ENCODE measurements at places on chromosomes 4 and X.

- DNase-seq: no peak
These were observed 60.0 kb downstream of the ATP8A1 start for GRCh38 chr4:42596918-42597317.

DNA sequence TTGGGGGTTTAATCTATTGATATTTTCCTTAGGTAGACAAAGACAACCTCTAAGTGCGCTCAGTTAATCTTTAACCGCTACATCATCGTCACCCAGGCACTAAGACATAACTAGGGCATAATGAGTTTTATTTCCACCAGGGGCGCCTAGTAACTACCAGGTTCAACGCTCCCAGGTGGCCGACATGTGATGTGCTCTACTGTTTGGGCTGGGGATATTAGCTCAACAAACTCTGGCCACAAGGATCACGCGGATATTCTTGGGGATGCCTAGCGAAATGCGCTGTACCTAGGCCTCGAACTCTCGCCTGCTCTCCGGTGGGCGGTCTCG lies 915 bp upstream of the RAB33B start:
- peak; percentile 86 for DNase-seq

DNA sequence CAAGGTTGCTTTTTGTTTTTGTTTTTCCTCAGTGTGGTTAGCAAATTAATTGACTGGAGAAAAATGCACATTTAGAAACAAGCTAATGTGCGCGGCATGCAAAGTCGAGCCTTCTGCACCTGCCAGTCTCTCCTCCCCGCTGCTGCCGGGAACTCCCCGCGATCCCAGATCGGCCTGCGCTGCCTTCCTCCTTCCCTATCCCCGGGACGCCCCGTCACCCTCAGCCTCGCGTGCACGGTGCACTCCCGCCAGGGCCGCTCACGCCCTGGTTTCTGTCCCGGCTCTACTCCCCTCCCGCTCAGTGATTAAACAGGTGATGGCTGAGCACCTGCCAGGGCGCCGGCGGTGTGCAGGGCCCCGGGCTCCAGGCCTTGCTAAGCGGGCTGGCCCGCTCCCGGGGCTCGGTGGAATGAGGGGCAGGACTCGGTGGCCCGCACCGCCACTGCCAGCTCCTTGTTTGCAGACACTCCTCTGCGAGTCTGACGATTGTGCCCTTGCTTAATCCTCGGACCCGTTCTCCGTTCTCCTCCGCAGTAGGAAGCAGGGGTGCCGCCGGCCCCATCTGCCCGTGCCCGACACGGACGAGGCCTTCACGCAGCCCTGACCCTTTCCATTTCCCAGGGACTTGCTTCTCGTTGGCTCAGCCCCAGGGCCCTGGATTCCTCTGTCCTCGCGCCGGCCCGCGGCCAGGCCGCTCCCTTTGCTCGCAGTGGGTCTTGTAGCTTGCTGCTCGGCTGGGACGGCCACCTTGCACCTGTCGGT lies 143.4 kb downstream of the TRIML1 start:
- DNase-seq: no peak

- DNase-seq: no peak
These were observed 178.4 kb upstream of the GPR101 start for GRCh38 chrX:137212078-137212632.

- no peak for DNase-seq
These were observed 51.9 kb downstream of the TEX13A start for GRCh38 chrX:105168577-105168976.

Measured in CD4-positive, alpha-beta T cell treated with Interleukin-21 for 1 hour (primary cell).